Kasumi-1 (cell line): ENCODE measurements at places on chromosomes 7 and 10.

- DNase-seq = peak; percentile 46
Measured at GRCh38 chr10:3783682-3784432, 1.2 kb downstream of the KLF6 start.

DNA sequence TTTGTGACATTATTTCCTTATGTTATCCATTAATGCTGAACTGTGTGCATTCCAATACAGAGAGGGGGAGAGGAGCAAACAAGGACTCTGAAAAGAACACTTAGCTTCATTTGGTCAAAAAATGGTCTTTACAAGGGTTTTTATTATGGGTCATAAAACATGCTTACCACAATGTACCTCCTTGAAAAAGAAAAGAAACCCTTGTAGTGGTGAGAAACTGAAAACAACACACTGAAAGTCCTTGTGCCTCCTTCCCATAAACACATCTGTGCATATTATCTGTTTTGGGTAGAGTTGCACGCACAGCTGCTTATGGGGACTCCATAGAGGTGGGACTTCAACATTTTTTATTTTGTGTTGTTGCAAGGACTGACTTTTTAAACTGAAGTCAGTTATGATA lies 98.7 kb downstream of the CDK6 start:
- DNase-seq = no peak

DNA sequence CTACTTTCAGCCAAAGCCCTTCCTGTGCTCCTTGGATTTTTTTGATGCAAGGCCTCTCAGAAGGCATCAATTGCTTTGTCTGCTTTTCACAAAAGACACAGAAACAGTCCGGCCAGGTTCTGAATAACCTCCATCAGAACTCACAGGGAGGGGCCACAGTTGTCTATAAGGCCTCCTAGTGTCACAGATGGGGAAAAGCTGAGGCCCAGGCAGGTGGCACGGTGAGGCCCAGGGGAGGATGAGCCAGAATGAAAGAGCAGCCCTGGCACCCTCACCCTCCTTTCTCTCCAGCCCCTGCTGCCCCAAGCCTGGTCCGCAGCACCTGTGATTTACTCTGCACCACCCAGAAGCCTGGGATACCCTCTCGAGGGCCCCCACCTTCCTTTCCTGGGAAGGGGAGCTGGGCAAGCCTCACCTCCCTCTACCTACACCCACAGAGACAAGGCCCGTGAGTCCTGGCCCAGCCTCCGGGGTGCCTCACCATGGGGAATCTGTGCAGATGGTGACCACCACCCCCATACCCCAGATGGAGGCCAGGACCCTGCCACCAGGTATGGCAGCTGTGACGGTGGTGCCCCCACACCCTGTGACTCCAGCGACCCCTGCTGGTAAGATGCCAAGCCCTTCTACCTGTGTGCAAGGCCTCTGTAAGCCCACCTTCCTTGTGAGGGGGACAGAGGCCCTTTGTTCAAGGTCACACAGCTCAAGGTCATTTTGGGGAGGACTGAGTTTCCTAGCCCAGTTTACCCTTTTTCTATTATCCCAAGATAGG lies 26.2 kb upstream of the ZNF467 start:
- peak; percentile 18 for DNase-seq

DNA sequence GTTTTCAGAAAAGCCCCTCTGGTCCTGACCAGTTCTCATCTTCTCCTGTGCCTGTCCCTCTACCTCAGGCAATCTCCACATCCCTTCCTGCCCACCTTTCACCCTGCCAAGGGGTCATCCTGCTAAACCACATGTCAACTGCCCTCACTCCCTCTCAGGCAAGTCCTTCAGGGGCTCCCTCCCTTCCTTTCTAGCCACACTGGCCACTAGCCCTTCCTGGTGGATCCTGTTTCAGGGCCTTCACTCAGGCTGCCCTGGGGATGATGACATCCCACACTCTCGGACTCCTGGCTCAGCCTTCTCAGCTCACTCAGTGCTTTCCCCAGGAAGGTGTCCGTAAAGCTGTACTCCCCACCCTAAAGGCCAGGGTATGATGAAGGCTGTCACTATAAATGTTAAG lies 13.4 kb downstream of the STEAP1B start:
- DNase-seq = no peak

GRCh38 chr7:151399305-151399601 lies 10.6 kb downstream of the WDR86 start:
- DNase-seq = no peak

DNA sequence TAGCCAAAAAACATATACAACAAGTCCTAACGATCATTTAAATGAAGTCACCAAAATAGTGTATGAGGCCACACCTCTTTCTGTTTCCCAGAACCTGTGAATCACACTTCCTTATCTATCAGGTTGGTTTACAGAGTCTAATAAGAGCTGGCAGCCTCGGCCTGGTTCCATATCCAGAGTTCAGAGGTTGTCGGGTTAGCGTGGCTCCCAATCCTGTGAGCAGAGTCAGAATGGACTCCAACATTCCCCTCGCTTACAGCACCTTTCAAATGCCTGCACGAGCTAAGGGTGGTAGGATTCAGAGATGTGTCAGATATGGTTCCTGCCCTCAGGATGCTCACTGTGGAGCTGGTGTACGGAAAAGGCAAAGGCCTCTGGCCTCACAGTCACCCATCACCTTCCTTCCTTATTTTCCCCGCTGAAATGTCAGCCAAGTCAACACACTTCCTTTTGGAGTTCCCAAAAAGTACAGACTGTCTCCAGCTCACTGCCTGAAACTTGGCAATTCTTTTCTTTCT lies 6.0 kb downstream of the IL15RA start:
- DNase-seq = peak; percentile 12

DNA sequence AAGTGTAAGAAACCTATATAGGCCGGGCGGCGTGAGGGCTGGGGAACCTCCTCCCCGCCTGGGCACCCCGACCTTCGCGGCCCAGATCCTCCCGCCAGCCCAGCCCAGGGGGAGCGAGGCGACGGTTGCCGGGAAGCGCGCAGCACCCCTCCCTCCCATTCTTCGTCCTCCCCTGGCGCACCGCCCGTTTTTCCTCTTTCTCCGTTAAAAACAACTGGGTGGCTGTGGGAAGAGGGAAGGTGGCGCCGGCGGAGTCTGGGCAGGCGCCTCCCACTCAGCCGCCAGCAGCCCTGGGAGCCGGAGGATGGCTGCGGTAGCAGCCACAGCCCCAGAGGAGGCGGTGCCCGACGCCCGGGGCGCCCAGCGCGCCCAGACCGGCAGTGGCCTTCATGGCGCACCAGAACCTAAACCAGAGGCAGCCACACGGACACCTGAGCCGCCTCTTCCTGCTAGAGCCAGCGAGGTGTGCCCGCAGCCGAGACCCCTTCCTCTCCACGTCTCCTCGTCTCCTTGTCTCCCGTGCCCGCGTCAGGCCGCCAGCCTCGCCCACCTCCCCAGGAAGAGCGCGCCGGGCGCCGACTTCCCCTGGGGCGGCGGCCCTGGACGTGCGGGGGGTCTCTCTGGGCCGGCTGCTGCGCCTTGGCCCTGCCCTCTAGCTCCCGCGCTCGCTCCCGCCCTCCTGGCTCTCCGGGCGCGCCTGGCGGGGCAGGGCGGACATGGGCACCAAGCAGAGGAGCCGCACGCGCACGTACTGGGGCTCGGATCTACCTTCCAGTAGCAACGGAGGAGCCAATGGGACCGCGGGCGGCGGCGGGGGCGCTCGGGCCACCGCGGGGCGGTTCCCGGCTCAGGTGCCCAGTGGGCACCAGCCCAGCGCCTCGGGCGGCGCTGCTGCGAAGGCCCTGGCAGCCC lies 32.8 kb upstream of the SFTPD start:
- peak; percentile 21 for DNase-seq

- DNase-seq = peak; percentile 10
Measured at GRCh38 chr7:17302575-17303142, 4.2 kb downstream of the AHR start.

GRCh38 chr10:117537904-117538524 lies 4.5 kb upstream of the EMX2 start:
- DNase-seq = no peak

DNA sequence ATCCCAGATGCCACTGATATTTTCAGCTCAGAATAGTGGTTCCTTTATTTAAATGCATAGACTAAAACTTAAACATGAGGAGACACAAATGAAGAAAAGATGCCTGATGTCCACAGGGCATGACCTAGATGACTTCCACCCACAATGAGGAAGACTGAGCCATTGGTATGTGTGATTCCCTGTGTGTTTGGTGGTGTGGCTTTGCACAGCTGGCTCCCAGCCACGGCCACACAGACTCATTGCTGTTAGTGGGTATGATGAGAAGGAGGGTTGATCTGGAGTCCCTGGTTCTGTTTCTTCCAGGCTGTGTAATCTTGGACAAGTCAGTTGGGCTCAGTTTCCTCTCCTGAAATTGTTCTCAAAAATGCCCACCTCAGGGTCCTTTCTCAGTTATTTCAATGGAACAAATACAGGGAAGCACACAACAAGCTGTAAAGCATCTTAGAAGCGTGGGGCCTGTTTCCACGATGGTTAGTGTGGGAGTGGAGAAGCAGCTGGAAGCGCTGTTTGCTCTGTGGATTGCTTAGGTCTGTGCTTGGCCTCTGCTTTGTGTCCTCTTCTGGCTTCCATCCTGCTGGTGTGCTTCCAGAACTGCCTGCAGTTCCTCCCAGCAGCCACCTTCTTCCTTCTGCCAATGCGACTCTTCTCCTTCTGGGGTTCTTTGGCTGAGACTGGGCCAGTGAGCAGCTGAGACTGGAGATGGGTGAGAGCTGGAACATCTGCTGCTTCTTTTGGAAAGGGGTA lies 303.7 kb downstream of the BMPER start:
- DNase-seq = no peak

DNA sequence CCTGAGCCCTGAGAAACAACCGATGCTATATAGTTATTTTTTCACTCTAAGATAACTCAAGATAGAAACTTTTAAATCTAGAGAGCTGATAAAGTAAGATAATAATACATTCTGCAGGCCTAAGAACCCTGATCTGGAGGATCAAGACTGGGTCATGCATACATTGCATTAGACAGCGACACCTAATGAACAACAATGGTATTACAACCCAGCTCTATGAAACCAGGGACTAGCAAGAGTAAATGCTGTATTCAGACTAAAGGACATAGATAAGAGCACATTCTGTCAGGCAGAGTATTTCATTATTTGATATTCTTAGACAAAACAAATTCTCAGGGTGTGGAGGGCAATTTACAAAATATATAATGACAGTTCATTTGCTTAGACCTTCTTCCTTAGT lies 148.6 kb downstream of the GRK5 start:
- DNase-seq = peak; percentile 20

- DNase-seq = no peak
Measured at GRCh38 chr7:116546054-116546453, 21.2 kb downstream of the CAV1 start.

GRCh38 chr10:116268976-116269375 lies 4.0 kb downstream of the GFRA1 start:
- DNase-seq = no peak

DNA sequence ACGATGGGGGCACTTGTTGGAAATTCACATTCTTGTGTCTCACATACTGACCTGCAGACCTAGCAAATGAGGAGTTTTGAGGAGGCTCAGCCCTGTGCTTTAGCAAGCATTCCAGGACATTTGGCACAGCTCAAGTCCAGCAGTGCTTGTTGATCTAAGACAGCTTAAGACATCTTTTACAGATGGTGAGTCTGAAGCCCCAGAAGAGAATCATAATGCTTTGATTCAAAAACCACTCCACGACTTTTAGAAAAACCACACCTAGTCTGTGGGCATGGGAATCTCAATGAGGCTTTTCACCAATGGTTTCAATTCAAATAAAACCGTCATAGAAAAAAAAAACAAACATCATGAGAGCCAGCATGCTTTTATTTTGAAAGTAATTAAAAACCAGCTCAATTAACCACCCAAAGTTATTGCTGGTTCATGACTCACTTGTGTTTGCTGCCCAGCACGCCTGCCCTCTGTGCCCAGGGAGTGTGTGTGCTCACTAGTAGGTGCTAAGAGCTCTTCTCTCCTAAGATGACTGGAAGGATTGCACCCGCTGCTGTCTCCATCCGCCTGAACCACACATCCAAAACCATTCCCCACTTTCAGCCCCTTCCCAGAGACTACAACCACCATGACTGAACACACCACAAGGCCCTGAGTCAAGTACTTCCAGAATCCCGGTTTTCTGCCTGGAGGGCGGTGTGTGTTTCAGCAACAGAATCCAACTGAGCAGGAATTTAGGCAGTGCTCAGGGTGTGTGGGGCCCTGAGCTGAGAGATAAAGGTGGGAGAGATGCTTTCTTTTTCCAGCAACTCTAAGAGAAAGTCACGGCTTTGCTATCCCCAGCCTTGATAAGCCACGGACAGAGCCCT lies 130.2 kb upstream of the ADAM12 start:
- DNase-seq = no peak

GRCh38 chr7:46835556-46835955 lies 746.4 kb downstream of the TNS3 start:
- no peak for DNase-seq

GRCh38 chr7:116528008-116528789 lies 3.4 kb downstream of the CAV1 start:
- no peak for DNase-seq

- no peak for DNase-seq
Measured at GRCh38 chr7:74585844-74586243, 71.7 kb upstream of the GTF2I start.

DNA sequence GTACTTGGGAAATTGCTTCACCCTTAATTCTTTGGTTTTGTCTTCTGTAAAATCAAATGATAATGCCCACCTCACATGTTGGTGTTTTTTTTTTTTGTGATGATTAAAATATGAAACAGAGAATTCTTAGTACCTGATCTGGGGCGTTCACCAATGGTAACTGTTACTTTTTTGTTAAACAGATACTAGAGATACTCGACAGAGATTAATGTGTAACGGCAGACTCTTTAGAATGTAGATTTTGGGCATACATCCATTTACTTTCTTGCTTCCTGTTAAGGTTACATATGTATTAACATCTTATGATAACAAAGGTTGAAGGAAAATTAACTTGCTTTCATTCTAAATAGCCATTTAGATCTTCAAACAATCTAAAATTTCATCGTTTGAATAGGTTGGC lies 23.3 kb downstream of the PLXDC2 start:
- no peak for DNase-seq

DNA sequence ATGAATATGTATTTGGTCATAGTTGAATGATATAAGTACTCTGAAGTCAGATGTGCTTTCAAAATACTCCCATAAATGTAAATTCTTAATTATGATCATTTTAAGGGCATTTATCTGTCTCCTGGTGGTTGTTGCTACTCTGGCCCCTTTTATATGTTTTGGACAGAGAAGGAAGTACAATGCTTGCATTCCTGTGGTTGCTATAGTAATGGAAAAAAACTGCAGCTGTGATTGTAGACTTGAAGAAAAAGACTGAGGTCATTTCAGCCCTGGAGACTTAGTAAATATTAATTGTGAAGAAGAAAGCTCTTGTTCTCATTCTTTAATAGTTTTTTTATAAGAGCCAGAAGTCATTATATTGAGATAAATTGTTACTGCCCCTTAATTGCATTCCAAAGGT lies 70.2 kb upstream of the FERD3L start:
- DNase-seq = no peak

DNA sequence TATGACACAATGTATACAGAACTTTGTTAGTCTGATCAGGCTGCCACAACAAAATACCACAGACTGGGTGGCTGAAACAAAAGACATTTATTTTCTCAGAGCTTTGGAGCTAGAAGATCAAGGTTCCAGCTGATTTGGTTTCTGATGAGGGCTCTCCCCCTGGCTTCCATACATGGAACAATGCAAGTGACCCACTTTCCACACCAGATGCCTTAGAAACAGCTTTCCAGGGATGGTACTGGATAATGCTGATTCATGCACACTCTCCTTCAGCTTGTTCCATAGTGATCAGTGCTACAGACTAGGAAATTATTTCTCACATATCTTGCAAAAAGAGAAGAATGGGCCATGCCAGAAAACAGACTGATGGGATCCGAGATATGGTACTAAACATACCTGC lies 1274.9 kb upstream of the SORCS1 start:
- no peak for DNase-seq

- no peak for DNase-seq
Measured at GRCh38 chr7:110407706-110408105, 683.2 kb upstream of the LRRN3 start.
